NCI-H345 (cell line): ENCODE measurements at places on chromosomes 13 and 19.
A peak's percentile ranks its signal among the peaks of the same experiment; 100 is the strongest.

DNA sequence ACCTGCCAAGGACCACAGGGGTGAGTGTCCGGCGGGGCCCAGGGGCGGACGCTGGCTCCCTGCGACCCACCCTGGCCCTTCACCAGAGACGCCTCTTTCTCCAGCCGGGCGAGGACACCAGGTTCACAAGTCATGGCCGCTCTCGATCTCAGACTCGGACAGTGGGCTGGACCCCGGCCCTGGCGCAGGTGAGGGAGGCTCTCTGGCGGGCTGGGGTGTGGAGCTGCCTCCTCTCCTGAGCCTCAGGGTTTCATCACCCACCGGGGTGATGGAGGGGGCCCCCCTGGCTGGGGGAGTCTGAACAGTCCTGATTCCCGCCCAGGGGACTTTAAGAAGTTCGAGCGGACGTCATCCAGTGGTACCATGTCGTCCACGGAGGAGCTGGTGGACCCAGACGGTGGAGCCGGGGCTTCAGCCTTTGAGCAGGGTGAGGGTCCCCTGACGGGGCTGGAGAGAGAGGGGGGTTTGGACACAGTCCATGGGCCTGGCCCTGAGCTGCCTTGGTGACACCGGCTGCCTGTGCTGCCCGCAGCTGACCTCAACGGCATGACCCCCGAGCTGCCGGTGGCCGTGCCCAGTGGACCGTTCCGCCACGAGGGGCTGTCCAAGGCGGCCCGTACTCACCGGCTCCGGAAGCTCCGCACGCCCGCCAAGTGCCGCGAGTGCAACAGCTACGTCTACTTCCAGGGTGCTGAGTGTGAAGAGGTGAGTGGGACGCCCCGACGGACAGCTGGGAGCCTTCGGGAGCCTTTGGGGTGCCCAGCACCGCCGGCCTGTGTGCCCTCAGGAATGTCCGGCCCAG is 13.6 kb downstream of the ARHGAP45 start:
- DNase-seq: no peak

- DNase-seq: no peak
Observed at GRCh38 chr19:56403261-56403660, 871 bp upstream of the ZNF583 start.

- DNase-seq: peak; percentile 32
Observed at GRCh38 chr19:55638864-55639359, 1.9 kb upstream of the ZNF580 start.

DNA sequence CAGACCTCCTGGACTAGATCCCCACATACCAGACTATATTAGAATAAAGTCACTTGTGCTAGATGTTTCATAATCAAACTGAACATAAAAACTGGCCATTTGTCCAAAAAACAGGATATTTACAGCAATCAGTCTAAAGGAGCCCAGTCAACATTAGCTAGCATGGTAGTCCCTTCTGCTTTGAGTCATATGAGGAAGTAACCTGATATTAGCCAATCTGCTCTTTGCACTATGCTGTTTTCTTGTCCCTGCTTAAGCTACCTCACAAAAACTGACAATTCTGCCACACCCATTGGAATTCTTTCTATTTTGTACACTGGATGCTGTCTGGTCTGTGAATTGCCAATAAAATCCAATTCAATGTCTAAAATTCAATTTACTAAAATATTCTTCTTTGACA is 1824.2 kb downstream of the OLFM4 start:
- no peak for DNase-seq

DNA sequence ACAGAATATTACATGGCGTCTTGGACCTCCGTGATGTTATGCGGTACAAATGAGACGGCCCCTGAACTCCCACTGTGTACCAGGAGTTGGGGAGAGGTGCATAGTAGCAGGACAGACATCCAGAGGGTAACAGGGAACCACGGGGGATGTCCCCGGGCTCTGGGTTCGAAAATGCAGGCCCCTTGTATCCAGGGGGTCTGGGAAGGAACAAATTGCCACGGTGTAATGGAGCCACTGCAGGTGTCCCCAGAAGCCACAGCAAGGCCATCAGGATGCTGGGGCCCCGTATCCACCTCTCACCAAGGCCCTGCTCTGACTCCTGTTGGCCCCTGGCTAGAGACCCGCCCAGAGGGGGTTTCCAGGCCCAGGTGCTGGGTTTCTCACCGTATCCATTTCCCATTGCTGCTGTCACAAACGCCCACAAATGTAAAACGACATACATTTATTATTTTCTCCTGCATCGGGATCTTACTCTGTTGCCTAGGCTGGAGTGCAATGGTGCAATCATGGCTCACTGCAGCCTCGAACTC is 77.8 kb downstream of the INSR start:
- DNase-seq: no peak
